Activated T-cell treated with anti-CD3 and anti-CD28 coated beads, Interleukin-2, amount 50 U/mL, for 72 hours (primary cell): ENCODE measurements at places on chromosomes 2 and 18. TPM values are rescaled to one million over a fixed set of nuclear protein-coding genes. Genes with fewer than 3 reads are reported as not detected.

DNA sequence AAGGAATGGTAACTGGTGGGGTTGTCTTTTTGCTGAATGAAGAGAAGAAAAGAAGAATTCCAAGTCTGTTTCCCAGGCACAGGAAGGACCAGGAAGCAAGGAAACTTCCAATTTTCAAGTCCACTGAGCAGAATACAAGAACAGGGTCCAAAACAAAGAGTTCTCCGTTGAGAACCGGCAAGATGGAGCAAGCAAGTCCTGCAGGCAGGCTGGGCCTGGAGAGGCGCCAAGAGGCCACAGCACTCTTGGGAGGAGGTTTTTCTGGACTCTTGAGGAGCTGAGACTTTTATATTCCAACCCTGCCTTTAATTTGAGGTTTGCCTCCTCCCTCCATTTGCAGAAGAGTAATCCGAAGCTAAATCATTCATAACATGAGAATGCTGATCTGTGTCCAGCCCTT, 224.5 kb downstream of the IKZF2 start:
- H3K27me3 ChIP-seq: peaks cover 11% of the 10 kb centered on the region
- H3K36me3 ChIP-seq: peaks cover 1% of the 10 kb centered on the region
- H3K4me1 ChIP-seq: peaks cover 34% of the 10 kb centered on the region
- H3K27ac ChIP-seq: no peak overlapping the region
- no peak overlapping the region for H3K4me3 ChIP-seq

GRCh38 chr18:52287151-52287550, 52.8 kb upstream of the DCC start:
- H3K4me3 ChIP-seq: no peak overlapping the region
- no peak for DNase-seq
- no peak overlapping the region for H3K27ac ChIP-seq
- no peaks in the 10 kb centered on the region for H3K27me3 ChIP-seq
- H3K36me3 ChIP-seq: no peaks in the 10 kb centered on the region
- H3K4me1 ChIP-seq: no peaks in the 10 kb centered on the region

GRCh38 chr2:209331291-209331844, 92.5 kb upstream of the MAP2 start:
- no peak overlapping the region for H3K4me3 ChIP-seq
- no peaks in the 10 kb centered on the region for H3K4me1 ChIP-seq
- no peaks in the 10 kb centered on the region for H3K36me3 ChIP-seq
- no peak overlapping the region for H3K27ac ChIP-seq
- no peak for DNase-seq

DNA sequence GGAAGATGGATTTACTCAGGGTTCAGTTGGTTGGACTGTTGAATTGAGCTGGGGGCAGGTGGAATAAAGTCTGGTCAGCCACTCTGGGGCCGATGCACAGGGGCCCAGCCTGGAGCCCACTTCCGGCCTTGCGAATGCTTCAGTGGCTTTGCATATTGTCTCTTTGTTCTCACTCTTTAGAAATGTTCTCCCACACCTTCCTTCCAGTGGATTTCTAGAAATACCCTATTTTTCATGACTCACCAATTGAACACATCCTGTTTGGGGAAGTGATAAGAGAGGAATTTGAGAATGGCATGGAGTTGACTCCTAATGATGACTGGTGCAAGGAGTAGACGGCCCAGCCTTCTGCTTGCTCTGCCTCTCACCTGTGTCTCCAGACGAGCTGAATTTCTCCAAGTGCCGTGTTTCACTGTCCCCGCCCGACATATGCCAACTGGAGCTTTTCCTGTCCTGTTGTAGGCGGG, 28.1 kb downstream of the ASAP2 start:
- H3K27ac ChIP-seq: no peak overlapping the region
- no peak for DNase-seq
- H3K36me3 ChIP-seq: no peaks in the 10 kb centered on the region
- H3K27me3 ChIP-seq: peaks cover 17% of the 10 kb centered on the region

GRCh38 chr2:112730791-112731190, 10.0 kb downstream of the NT5DC4 start:
- no peaks in the 10 kb centered on the region for H3K36me3 ChIP-seq
- H3K27ac ChIP-seq: no peak overlapping the region
- H3K4me1 ChIP-seq: peaks cover 8% of the 10 kb centered on the region

DNA sequence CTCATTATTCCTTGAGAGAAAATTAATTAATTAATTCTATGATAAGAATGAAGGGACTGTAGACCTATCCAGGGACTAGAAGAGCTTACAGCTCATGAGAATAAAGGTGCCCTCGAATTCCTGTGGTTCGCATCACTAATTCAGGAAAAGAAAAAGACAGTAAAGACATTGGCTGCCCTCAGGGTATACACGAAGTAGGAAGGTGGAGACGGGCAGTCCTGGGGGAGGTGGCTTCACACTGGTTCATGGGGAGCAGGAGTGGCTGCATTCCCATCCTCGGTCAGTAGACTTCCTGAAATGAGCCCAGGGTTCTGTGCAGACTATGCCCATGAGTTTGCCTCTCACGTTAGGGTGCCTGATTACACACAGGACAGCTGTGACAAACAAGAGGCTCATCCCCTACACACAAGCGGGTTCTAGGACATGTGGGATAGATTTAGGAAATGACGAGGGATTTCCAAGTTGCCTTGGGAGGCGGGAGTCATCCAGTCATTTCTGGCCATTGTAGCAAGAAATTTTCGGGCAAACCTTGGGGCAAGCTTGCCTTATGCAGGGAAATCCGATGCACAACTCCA, 282.2 kb downstream of the CYP26B1 start:
- no peak for DNase-seq
- H3K36me3 ChIP-seq: peaks cover 2% of the 10 kb centered on the region
- H3K27me3 ChIP-seq: peaks cover 8% of the 10 kb centered on the region
- no peak overlapping the region for H3K27ac ChIP-seq
- H3K4me1 ChIP-seq: no peaks in the 10 kb centered on the region
- H3K4me3 ChIP-seq: no peak overlapping the region

DNA sequence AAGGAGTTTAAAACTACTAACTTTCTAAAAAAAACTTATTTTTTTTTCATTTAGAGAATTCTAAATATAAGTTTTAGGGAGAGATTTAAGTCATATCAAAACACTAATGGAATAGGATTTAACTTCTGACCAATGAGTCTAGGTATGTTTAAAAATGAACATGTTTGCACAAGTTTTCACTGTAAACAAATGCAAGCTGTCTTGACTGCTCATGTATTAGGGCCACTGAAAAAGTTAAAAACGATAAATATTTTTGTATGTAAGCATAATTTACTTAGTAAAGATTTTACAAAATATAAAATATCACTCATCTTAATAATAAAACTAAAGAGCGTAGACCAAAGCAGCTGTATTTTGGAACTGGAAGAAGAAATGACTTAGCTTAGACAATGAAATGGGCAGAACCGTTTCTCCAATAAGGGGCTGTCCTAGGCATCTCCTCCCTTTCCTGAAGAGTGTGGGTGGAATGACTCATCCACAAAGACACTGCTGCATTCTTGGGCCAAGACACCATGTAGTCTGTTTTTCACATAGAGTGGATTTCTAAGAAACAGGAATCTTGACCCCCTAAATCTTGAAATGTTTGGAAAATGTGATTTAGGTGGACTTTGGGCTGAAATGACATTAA, 118.8 kb downstream of the MEP1B start:
- no peak overlapping the region for H3K4me3 ChIP-seq
- H3K4me1 ChIP-seq: no peaks in the 10 kb centered on the region
- no peaks in the 10 kb centered on the region for H3K36me3 ChIP-seq

GRCh38 chr18:7452331-7452730, 114.8 kb upstream of the PTPRM start:
- no peaks in the 10 kb centered on the region for H3K36me3 ChIP-seq
- no peak overlapping the region for H3K4me3 ChIP-seq
- DNase-seq: peak; percentile 4
- H3K4me1 ChIP-seq: no peaks in the 10 kb centered on the region
- no peak overlapping the region for H3K27ac ChIP-seq

The KLHL14 gene
- total RNA-seq: not detected

- no peak overlapping the region for H3K27ac ChIP-seq
- H3K4me3 ChIP-seq: no peak overlapping the region
- H3K4me1 ChIP-seq: no peaks in the 10 kb centered on the region
- DNase-seq: no peak
- peaks cover 37% of the 10 kb centered on the region for H3K27me3 ChIP-seq
Observed at GRCh38 chr2:69279211-69279610, 107.8 kb downstream of the GFPT1 start.

- DNase-seq: no peak
- H3K27me3 ChIP-seq: peaks cover 7% of the 10 kb centered on the region
- H3K27ac ChIP-seq: no peak overlapping the region
- H3K4me3 ChIP-seq: no peak overlapping the region
- peaks cover 1% of the 10 kb centered on the region for H3K36me3 ChIP-seq
- H3K4me1 ChIP-seq: peaks cover 14% of the 10 kb centered on the region
Observed at GRCh38 chr2:239406316-239406995, 5.6 kb upstream of the HDAC4 start.

DNA sequence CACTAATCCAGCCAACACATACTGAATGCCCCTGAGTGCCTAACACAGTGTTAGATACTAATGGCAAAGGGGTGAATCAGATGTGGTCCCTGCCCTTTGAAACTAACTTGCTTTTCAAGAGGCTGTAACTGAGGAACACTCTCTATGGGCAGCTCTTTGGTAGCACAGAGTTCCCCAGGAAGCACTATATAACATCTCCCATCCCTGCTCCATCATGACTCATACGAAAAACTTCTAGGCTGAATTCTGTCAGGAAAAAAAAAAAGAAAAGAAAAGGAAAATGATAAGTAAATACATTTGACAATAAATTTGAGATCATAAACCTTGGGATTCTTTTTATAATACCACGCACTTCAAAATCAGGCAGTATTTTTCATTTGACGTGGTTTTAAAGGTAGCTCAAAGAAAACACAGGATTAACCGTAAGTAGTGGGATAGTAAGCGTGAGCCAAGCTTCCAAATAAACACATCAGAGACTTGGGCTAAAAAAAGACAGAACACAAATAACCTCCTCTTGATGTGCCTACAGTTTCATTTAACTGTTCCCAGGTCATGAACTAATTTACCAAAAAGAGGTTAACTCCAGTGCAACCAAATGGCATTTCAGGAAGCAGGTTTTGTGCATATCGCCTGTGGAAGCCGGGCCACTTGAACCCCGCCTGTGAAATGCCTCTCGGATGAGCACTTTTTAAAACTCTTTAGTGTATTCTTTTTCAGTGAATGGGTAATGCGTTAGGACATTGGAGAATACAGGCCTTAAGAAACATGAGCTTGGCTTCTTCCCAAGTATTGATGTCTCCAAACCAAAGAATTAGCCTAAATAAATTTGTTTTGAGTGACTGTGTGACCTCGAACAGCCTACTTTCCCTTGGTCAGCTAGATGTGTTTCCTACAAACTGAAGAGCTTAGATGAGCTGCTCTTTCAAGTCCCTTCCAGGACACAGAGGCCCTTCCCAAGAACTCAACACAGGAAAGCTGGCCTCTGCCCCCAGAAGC, 42.0 kb downstream of the RDH14 start:
- no peak overlapping the region for H3K4me3 ChIP-seq
- H3K27ac ChIP-seq: no peak overlapping the region
- H3K36me3 ChIP-seq: no peaks in the 10 kb centered on the region
- peaks cover 29% of the 10 kb centered on the region for H3K27me3 ChIP-seq
- no peaks in the 10 kb centered on the region for H3K4me1 ChIP-seq

DNA sequence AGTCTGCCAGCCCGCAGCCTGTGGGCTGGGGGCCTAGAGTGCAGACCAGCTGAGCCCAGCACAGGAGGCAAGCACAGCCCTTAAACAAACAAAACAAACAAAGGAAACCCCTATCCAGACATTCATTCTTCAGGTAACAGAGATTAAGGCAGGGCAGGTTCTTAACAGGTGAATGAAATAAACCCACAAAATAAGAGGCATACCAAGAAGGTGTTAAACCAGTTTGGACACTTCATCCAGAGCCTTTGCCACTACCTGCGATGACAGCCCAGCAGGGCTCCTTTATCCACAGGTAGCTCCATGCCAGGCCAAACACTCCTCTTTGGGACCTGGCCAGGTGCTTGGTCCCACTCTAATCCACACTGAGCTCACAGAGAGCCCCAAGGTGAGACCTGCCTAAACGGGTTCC, 209.7 kb upstream of the SIX2 start:
- DNase-seq: no peak
- peaks cover 27% of the 10 kb centered on the region for H3K27me3 ChIP-seq
- H3K4me1 ChIP-seq: no peaks in the 10 kb centered on the region
- no peak overlapping the region for H3K27ac ChIP-seq
- H3K4me3 ChIP-seq: no peak overlapping the region

- H3K27ac ChIP-seq: no peak overlapping the region
- H3K36me3 ChIP-seq: no peaks in the 10 kb centered on the region
- no peak overlapping the region for H3K4me3 ChIP-seq
- no peak for DNase-seq
- no peaks in the 10 kb centered on the region for H3K27me3 ChIP-seq
Observed at GRCh38 chr18:67310826-67311225, 205.7 kb downstream of the DSEL start.

The RGPD4 gene
- not detected for total RNA-seq

DNA sequence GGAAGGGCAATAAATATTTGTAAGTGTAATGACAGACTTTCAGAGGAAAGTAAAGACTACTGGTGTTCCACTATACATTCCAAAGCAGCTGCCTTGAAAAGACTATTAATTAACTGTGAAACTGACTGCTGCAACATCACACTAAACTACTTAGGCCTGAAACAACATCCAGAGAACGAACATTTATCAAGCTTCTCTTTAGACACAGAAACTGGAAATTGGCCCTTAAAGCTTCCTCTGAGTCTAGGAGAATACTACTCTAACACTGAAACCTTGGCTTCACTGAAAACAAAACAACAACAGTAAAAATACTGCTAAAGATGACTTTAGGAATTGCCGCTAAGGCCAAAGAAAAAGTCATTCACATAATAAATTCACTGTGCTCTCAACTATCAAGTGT, 74.6 kb downstream of the ESCO1 start:
- H3K36me3 ChIP-seq: peaks cover 12% of the 10 kb centered on the region
- H3K4me3 ChIP-seq: no peak overlapping the region
- no peaks in the 10 kb centered on the region for H3K4me1 ChIP-seq
- H3K27ac ChIP-seq: no peak overlapping the region

The FLACC1 gene
- total RNA-seq: 3.3 TPM

DNA sequence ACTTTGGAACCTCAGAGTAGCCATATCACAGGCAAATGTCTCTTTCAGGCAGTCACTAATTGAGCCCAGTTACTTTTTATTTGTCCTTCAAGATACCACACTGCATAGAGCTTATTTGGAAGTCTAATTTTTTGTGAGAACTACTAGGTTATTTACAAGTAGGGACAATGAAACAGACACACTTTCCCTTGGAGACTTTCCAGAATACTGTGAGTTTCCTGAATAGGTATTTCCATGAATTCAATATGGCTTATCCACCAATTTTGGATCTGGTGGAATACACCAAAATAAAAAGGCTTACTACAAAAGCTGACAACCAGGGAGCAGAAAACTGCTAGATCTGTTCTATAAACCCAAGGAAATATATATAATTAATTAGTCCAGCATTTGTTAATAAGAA, 83.3 kb downstream of the NRXN1 start:
- H3K27me3 ChIP-seq: no peaks in the 10 kb centered on the region
- no peak overlapping the region for H3K4me3 ChIP-seq
- no peaks in the 10 kb centered on the region for H3K4me1 ChIP-seq
- H3K27ac ChIP-seq: no peak overlapping the region
- DNase-seq: no peak

DNA sequence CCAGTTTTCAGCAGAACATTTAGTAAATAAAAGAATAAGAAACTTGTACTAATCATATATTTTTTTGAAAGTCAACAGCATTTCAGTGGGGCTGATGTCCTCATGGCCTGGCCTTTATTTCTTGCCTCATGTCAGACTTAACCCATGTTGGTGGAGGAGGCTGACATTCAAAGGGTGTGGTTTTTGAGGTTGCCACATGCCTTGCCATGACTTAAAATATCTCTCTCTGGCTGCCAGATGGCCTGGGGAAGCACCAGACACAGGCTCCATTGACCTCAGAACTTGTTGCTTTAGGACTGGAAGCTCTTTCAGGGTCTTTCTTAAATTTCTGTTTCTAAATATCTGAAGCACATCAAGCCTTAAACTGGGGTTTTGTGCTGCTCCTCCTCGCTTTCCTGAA, 32.5 kb upstream of the CD28 start:
- H3K27ac ChIP-seq: peak overlapping the region; percentile 64
- H3K4me3 ChIP-seq: peak overlapping the region; percentile 34
- H3K27me3 ChIP-seq: no peaks in the 10 kb centered on the region
- H3K36me3 ChIP-seq: peaks cover 1% of the 10 kb centered on the region
